ENCODE measurements at places on chromosomes 3 and 15.

DNA sequence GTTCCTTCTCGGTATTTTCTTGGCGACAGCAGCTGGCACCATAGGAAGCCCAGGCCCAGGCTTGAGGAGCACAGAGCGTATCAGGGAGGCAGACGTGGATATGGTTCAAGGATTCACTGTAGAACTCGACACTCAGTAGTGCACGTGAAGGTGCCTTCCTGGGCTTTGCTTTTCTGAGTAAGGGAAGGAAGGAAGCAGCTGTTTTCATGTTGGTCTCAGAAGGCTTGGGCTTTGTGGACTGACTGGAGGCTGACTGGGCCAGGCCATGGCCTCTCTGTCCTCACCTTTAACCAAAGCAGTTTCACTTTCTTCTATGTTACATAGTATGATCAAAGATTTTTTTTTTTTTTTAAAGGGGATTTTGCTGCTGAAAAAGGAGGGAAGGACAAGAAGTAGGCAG is 6.9 kb upstream of the GHRL start:
- no peak for DNase-seq

- no peak for DNase-seq
Measured at GRCh38 chr3:175297216-175297615, 438.1 kb downstream of the NAALADL2 start.

DNA sequence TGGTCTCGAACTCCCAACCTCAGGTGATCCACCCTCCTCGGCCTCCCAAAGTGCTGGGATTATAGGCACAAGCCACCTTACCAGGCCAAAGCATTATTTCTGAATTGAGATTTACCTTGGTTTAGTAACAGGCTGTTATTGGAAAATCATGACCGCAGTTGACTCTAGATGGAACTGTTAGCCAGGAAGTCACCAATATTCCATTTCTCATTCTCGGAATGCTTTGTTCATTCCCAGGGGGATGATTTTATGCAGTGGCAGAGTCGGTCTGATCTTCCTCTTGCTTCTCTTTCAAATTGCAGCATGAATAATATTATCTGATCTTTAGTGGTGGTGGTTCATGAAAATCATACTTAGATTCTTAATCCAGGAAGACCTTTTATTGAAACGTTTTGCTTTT is 195.5 kb upstream of the MBNL1 start:
- DNase-seq: no peak

- DNase-seq: no peak
Measured at GRCh38 chr3:158925021-158925420, 123.2 kb downstream of the MFSD1 start.

GRCh38 chr15:69422336-69422895 is 8.3 kb downstream of the KIF23 start:
- DNase-seq: no peak

DNA sequence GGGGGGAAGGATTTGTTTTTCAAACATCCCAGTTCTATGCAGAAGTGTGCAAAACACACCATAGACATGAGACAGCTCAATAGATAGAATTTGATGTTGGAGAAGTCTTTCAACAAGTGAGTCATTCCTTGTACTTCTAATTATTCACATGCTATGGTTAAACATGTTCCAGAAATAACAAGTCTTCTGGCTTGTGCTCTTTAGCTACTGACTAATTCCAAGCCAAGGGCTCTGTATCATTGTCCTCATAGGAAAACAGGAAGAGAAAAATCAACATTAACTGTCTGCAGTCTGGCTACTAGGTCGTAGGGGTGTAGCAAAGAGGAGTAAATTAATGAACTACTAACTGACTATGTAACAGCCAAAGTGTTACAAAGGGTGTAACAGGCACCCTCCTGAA is 25.8 kb downstream of the LDHAL6B start:
- no peak for DNase-seq

- no peak for DNase-seq
Measured at GRCh38 chr3:160886421-160886820, 130.4 kb downstream of the PPM1L start.

DNA sequence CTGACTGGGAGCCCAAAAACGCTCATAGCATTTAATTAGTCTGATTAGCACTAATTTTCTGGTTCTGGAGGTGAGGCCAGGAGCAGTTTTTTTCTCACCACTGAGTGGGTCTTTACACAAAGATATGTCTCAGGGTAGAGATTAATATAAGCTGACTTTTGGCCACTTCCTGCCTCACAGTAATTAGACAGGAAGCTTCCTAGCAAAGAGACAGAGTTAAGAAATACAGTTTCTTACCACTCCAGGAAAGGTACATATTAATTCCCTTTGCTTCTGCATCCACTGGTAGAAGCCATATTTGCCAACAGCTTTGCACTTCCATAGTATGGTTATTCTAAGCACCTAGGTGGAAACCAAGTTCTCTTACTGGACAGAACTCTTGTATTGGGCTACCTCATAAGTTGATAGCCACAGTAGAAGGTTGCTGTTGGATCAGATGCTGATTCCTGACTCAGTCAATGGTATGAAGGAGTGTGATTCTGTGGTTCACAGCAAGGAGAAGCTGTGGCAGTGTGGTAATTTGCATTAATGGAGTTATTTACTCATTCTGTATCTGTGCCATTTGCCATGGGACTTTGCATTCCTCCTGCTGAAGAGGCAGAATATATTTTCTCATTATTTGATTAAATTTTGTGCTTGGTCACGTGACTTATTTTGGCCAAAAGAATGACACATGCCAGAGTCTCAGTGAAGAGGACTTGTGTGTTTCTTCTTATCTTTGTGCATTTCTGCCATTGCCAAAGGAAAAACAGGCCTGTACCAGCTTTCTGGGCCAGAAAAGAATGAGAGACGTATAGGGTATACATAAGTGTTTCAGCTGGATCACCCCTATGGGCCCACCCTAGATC is 17.5 kb upstream of the ZBTB20 start:
- no peak for DNase-seq

DNA sequence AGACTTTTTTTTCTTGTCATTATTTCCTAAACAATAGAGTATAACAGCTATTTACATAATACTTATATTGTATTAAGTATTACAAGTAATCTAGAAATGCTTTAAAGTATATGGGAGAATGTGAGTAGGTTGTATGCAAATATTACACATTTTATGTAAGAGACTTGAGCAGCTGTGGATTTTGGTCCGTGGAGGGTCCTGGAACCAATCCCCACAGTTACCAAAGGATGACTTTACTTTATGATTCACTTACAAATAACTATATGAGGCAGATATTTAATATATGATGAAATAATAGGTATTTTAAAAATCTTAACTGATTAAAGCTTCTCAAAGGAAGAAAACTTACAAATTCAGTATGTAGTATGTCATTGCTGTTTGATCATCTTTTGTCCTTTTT is 56.3 kb downstream of the PPP2R3A start:
- DNase-seq: no peak

DNA sequence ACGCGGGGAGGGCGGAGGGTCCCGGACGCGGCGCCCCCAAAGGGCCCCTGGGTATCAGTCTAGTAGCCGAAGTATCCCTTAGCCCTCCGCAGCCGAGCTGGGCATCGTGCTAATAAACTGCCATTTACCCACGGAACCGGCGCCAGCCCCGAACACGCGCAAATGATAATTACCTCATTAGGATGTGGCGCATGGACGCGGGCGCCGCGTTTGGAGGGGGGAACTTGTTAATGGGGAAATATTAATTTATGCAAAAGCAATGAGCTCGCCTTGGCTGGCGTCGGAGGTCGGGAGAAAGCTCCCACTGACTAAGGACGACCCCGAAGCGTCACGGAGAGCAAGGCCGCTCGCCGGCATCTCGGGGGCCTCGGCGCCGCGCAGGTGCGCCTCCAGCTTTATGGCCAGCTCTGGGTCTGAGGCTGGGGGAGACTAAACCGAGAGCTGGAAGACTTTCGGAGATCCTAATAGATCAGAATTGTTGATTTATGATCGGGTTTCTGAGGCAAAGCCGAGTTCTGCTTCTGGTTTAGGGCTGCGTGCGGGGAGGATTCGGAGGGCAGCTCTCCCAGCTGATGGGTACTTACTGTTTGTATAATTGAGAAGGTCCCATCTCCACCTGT is 474 bp upstream of the FEZF2 start:
- DNase-seq: no peak

- DNase-seq: no peak
Measured at GRCh38 chr3:126135071-126135405, 45.3 kb downstream of the ALDH1L1 start.

DNA sequence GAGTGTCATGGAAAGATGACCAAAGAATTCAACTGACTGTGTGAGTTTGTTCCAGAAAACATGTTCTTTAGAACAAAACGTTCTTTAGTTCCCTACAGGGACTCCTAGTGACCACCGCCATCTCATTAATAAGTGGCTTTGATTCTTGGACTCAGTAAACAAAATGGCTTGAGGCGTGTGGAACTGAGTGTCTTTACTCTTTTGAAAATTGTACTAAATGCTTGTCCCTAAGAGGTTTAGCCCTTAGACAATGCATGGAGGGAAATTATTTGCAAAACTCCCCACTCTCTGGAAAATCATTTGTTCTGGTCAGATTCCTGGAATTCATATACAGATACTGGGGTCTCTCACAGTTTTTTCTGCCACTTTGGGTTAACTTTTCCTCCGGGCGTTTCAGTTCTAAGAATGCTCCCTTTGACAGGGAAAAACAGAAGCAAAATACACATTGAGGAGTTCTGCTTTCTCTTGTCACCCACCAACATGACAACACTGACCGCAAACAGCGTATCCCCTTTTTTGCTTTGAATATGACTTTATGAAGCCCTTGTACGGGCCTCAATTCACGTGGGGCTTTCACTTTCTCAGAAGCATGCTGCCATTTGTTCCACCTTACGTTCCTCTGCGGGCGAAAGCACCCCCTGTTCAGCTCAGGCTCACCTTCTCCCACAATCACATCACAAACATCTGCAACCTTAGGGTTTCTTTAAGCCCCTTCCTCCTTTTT is 15.3 kb upstream of the NRROS start:
- no peak for DNase-seq

DNA sequence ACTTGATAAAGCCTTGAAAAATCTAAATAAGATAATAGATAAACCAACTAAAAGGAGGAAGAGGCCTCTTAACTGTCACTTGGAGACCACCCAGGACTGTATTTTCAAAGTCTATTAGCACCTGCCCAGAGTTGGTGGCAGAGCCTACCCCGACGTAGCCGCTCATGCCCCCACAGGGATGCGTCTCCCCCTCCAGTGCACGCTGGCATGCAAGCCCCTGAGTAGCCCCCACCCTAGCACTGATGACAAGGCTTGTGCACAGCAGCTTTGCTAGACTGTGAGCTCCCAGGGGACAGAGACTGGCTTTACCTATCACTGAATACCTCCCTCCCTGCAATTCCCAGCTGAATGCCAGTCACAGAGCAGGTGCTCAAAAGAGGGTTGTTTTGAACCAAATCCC is 54.1 kb upstream of the HES1 start:
- no peak for DNase-seq

DNA sequence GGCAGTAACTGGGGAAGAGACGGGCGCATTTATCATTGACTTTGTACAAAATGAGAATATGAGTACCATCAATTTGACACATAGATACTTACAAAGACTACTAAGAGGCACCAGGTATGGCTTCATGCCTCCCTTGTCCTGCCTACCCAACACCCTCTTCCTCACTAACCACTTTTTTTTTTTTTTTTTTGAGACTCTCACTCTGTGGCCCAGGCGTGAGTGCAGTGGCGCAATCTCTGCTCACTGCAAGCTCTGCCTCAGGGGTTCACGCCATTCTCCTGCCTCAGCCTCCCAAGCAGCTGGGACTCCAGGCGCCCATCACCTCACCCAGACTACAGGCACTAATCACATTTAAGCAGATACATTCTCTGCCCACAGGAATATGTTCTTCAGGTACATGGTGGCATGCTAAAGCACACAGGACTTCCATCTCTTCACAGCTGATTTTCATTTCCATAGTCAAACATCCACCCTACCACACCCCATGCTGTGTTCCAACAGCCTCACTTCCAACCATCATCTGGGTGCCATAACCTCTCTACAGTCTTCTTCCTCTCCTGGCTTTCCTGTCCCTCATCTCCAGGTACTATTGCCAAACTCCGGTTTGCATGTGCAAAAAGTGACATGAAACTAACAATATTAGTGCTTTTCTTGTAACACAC is 41.7 kb downstream of the RAB27A start:
- DNase-seq: no peak

- no peak for DNase-seq
Measured at GRCh38 chr3:40803311-40803710, 278.6 kb downstream of the ZNF621 start.

GRCh38 chr3:53478921-53479664 is 15.3 kb upstream of the CACNA1D start:
- no peak for DNase-seq

GRCh38 chr15:39345176-39345575 is 235.7 kb upstream of the THBS1 start:
- no peak for DNase-seq

DNA sequence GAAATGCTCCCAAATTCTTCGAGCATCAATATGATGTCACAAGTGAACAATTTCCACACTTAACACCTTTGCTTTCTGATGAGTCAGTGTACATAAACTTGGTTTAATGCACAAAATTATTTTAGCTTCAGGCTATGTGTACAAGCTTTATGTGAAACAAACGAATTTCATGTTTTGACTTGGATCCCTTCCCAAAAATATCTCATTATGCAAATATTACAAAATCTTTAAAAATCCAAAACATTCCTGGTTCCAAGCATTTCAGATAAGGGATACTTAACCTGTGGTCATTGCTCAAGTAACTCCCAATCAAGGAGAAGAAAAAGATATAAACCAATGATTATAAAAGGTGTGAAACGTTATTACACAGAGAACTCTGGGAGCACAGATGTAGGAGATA is 25.2 kb downstream of the RAB5A start:
- no peak for DNase-seq

DNA sequence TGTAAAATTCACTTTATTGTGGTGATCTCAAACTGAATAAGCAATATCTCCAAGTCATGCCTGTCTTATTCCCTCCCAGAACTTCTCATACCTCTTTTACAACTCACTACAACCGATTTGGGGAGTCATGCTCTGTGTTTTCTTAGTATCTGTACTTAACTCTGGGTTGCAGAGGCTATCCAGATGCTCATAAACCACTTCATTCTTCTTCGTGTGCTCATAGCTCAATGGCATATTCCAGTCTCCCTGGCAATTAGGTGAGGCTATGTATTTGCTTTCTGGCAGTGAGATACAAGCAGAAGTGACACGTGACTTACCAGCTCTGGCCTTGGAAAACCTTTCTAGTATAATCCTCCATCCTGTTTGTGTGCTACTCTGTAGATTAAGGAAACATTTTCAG is 360.9 kb downstream of the ZNF385D start:
- no peak for DNase-seq

DNA sequence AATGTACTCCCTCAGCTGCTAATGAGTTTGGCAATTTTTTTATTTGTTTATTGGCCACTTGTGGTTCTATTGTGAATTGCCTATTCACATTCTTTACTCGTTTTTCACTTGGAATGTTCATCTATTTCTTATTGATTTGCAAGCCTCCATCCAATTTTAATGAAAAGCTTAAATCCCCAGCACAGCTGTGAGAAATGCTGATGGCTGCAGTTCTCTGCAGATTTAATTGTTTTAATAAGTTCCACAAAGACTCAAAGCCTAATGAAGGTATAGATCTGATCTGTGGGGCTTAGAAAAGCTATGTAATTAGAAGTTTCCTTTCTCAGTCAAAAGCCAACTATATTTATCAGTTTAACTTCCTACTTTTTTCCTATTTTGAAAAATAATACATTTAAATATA is 41.5 kb downstream of the LYZL4 start:
- DNase-seq: no peak

GRCh38 chr3:89098964-89099585 is 8.3 kb upstream of the EPHA3 start:
- DNase-seq: peak; percentile 20

Data from CD4-positive, alpha-beta T cell (primary cell).